ENCODE measurements at places on chromosomes 16 and 17.

DNA sequence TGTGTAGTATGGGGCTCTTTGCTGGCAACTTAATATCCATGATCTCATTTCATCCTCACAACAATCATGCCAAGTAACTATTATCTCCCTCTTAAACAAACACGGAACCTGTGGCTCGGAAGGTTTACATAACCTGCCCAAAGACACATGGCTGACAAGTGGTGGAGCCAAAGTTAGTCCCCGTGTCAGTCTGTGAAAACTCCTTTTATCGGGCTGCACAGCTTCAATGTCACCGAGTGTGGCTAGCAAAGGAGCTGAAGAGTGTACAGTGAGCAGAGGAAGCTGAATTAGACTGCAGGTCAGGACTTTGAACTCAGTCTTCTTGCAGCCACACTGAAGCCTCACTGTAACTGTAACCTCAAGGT lies 80.3 kb downstream of the PARN start:
- DNase-seq: no peak

- no peak for DNase-seq
Observed at GRCh38 chr16:23695756-23696155, 17.1 kb downstream of the PLK1 start.

DNA sequence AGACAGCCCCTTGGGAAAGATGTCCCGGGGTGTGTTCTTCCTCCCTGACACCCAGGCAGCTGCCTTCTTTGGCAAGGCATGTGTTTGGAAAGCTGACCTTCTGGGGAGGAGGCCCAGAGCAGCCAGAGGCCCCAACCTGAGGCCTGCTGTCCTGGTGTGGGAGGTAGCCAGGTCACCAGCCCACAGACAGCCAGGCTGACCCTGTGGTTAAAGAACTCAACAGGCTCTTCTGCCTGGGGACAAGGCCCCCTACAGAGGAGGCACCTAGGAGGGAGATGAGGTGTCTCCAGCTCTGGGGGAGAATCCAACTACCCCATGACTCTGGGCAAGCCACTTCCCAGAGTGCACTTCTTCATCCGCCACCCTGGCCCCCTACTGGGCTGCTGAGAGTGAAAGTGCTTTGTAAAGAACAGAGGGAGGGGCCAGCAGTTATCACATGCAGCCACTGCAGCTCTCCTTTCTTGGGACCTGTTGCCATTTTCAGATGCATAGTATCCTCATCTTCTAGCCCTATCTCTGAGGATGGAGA lies 13.1 kb upstream of the SREBF1 start:
- no peak for DNase-seq

DNA sequence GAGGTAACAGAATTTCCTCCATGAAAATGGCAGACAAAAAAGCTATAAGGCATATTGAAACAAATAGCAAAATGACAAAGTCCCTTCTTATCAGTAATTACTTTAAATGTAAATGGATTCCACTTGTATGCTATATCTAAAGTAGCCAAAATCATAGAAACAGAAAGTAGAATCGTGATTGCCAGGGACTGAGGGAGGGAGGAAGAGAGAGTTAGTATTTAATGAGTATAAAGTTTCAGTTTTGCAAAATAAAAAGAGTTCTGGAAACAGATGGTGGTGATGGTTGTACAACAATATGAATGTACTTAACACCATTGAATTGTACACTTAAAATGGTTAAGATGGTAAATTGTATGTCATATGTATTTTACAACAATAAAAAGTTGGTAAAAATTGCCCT lies 407.4 kb downstream of the CA10 start:
- DNase-seq: no peak

GRCh38 chr16:31182391-31182790 lies 2.5 kb downstream of the FUS start:
- no peak for DNase-seq

GRCh38 chr17:80441598-80442322 lies 26.8 kb downstream of the ENDOV start:
- no peak for DNase-seq

GRCh38 chr16:79372503-79373184 lies 227.9 kb downstream of the MAF start:
- DNase-seq: no peak
